D341Med (cell line): ENCODE measurements at places on chromosomes 4 and X.

- DNase-seq, result peak; percentile 28
Observed at GRCh38 chr4:154489558-154490233, 1.9 kb downstream of the DCHS2 start.

DNA sequence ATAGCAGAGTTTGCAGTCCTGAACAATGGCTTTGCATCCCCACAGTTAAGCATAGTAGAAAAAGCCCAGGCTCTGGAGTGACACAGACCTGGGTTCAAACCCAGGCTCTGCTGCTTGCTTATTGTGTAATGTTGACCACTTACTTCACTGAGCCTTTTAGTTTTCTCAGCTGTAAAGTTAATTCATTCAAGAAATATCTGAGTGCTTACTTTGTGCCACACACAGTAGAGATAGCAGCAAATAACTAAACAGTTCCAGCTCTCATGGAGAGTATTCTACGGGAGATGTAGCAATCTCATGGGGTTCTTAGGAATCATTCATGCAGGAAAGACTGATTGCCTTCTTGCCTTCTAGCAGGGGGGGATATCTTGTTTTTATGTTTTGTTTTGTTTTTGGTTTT is 63.2 kb downstream of the SLC9A6 start:
- DNase-seq, result no peak

DNA sequence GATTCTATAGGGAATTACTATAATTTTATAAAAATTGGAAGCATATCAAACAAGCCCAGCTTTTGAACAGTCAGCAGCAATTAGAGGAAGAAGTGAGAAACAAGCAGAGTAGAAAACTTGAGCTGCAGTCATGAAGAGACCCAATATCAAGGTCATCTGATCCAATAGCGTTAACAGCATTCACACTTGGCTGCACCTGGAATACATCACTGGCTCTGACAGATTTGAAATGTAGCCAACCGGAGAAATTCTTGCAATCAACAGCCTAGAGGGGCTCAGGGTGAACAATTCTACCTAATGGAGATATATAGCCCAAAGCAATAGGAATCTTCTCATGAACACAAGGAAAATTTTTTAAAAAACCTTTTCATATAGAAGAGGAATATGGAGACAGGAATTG is 13.6 kb downstream of the DDX53 start:
- no peak for DNase-seq

DNA sequence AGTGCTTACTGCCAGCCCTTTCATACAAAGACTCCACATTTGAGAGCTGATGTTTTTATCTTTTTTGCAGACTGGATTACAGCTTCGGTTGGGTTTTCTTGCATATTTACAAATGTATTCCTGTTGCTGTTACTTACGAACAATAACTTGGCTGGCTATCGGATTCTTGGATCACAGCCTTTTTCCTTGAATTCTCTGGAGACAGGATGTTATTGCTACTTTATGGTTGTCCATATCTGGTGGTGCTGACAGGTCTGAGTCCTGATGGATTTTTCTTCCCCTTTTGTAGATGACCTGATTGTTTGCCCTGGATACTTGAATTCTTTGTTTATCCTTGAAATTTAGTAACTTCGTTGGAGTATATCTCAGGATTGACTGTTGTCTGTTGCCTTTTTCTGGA is 77.7 kb downstream of the PDK3 start:
- no peak for DNase-seq

- DNase-seq, result no peak
Observed at GRCh38 chr4:110142461-110142860, 56.0 kb downstream of the ELOVL6 start.

DNA sequence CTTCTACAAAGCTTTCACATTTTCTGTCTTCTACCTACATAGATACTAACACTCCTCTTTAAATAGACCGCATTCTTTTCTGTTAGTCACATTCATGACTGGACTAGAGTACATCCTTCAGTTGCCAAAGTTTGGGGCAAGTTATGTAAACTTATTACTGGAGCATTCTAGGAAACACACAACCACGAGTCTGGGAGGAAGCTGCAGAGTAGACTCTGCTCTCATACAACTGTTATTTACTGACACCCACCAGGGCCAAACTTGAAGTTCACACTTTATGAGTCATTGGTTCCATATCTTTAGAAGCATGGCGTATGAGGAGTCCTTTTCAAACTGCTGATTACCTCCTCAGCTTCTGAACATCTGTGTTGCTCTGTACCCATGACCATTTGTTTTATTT is 87.0 kb downstream of the RNF150 start:
- no peak for DNase-seq

- no peak for DNase-seq
Observed at GRCh38 chr4:140926672-140927071, 170.5 kb upstream of the TBC1D9 start.
